Urothelium cell line (cell line): ENCODE measurements at places on chromosomes 16 and 17.
A peak's percentile ranks its signal among the peaks of the same experiment; 100 is the strongest.

DNA sequence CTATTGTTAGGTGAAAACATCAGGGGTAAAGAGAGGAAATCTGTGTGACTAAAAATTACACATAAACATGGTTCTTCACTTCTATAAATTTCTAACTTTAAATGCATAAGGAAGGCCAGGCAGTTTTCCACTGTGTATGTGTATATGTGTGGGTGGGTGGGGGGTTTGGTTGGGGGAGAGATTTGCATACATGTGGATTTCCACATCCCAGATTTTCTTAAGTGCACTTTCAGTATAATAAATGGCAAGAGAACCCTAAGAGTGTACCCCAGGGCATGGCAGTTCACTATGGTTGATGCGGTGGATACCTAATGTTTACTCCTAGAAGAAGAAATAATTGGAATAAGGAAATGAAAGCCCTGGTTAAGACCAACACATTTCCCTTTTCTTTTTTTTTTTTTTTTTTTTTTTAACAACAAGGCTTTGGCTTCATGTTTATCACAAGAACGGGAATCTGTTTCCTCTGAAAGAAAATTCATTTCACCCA is 451.8 kb upstream of the CCL2 start:
- no peak for DNase-seq

GRCh38 chr17:4317610-4318009 is 48.9 kb downstream of the UBE2G1 start:
- DNase-seq = no peak

DNA sequence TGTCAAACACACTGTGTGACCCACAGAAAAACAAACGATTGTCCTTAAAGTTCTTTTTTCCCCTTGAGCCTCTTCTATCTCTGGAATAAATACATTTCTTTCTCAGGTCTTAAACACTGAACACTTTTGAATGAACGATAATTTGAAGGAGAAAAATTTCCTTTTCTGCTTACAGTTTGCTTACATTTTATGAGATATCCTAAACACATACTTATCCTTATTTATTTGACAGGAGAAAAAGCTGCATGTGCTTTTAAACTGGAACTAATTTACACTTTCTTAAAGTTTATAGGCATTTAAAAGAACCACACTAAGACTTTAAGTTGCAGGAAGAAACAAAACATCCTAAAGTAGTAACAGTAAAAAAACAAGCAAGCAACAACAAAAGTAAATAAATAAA is 4.7 kb upstream of the IGF2BP1 start:
- no peak for DNase-seq

GRCh38 chr16:23080329-23080728 is 68.9 kb downstream of the USP31 start:
- no peak for DNase-seq

GRCh38 chr17:58265902-58266875 is 14.5 kb downstream of the MPO start:
- DNase-seq = no peak

DNA sequence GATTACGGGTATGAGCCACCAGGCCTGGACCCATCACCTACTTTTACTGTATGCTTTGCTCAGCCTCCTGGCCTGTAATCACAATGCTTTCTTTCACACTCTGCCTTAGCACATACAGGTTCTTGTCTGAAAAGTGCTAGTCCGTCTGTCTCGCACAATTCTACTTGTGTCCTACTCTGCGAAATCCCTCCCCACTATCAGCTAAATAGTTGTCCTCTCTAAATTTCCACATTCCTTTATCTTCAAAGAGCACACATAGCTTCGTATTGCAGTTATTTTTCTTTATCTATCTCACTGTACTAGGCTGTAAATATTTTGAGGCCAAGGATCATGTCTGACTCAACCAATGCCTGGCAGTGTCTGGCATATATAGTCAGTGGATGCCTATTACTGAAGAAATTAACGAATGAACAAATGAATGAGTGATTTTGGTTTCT is 38.5 kb upstream of the ETV4 start:
- no peak for DNase-seq

- no peak for DNase-seq
These were observed 122.6 kb downstream of the USP22 start for GRCh38 chr17:20920095-20920814.

- peak; percentile 67 for DNase-seq
These were observed 36.0 kb downstream of the CHD9 start for GRCh38 chr16:53090591-53091411.

- peak; percentile 84 for DNase-seq
These were observed at the start of gene DNASE1 for GRCh38 chr16:3654249-3654991. TSS of gene DNASE1 (plus strand) at chr16:3654691. CDS start at chr16:3655374, 683 bp downstream.

DNA sequence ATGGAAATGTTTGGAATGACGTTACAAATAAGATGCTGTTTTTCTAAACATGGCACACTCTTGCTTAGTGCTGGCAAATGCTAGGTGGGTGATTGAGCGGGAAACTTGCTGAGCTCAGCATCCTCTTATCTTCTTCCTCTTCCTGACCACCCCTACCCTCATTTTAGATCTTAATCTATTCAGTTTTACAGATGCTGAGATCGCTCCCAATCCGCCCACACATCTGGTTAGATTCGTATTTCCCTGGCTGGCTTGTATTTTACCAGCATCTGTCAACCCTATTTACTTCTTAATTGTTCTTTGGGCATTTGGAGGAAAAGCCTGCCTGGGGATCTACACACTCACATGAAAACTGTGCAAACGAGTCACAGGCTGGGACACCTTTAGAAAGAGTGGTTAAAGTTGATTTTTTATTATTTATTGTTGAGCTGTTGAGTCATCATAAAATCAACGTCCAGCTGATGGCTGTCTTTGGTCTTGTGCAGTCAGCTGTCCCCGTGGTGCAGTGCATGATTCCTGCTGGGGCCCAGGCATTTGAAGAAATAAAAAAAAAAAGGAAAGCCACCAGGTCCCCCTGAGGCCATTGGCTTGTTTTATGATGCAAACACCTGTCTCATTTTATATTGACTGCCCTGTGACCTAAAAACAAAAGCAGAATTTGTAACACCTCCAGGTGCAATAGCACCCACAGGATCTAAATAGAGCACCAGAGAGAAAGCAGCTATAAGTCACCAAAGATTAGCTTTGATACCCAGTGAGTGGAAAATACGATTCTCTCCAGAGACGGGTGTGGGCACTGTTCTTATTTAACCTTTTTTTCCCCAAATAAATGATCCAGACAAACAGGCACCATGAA is 258.6 kb downstream of the HS3ST3B1 start:
- DNase-seq = no peak

GRCh38 chr17:42853004-42853403 is 2.0 kb downstream of the AOC3 start:
- no peak for DNase-seq

DNA sequence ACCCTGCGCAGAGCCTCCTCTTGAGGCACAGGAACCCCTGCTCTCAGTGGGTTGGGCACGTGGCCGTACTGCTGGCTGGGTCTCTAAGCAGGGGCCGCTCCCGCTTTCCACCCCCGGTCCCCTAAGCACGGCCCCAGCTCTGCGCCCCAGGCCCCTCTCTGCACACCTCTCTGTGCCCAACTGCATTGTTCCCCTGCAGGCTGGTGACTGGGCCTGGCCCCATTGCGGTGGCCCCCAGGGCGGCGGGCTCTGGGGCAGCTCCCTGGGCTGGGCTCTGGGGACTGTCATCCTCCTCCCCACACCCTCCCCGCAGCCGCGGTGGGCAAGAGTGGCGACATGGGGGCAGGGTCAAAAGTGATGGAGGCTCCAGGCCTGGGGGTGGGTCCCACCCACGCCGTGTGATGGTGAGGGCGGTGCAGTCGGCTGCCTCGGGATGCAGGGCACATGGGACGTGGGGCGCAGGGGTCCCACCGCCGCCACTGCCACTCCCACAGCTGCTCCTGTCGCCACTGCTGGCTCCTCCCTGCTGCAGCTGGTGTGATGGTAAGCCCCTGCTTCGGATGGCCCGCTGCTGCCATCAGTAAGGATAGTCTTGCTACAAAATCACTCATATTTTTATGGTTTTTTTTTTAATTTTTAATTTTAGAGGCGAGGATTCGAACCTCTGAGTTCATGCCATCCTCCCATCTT is 15.2 kb upstream of the ITGB3 start:
- no peak for DNase-seq

GRCh38 chr17:40266882-40267281 is 20.8 kb upstream of the CDC6 start:
- DNase-seq = no peak

DNA sequence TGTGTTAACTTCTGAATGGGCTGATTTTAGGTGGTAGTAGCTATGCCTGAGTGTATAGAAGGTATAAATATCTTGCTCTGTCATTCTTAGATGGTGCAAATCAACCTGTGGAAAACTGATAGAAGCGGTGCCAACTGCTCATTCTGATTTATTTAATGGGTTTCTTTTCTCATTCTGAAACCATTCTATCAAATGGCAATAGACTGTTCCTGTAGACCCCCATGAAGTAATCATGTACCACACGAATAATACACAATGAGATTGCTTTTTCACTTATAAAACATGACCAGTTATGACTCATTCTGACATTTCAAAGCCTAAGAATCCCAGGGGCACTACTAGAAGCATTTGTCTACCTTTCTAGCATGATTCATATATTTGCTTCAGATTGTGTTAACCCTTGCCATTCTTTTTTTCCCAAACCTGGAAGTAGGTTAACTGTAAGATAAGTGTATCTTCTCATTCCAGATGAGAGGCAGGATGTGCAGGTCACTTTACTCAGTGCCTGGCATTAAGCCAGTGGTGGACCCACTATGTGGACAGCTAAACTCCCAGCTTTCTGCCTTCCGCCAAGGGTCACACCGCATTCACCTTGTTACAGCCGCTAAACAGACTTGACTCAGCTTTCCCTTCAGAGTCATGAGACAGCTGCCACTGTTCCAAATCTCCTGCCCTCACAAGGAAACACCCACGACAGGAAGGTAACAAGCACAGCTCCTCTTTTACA is 16.4 kb upstream of the SLC16A11 start:
- peak; percentile 83 for DNase-seq

DNA sequence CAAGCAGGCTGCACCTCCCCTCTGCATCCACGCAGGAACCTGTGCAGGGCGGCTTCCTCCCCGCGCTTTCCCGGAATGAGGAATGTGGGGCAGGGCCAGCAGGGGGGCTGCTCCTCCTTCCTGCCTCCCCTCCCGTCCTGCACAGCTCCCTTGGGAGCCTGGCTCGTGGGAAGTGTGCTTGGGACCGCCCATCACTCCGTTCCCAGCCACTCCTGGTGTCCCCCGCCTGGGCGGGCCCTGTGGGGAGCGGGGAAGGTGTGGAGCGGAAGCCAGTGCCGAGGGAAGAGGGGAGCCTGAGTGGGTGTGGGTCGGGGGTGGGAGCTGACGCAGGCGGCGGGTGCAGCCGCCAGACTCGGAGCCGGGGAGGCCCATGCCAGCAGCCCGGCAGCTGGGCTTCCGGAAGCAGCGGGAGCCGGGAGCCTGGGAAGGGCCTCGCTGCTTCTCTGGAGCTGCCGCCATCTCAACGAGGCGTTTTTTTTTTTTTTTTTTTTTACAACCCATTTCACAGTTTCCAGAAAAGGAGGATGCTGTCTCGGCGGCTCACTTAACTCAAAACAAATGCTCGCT is 24.1 kb downstream of the BAHCC1 start:
- peak; percentile 96 for DNase-seq

DNA sequence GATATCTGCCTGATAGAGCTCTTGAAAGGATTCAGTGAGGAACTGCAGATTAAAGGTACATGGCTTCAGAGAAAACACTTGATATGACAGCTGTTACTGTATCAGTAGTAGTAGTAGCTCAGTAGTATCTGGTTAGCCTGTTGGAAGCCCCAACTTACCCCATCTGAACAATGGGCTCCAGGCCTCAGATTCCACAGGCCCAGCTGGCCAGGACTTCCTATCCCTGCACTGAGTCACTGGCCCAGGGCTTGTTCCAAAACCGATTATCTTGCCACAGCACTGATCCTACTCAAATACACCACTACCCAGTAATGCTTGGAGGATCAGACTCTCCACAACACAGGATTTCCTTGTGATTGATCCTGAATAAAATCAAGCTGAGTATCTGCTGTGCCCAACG is 32.6 kb downstream of the DCUN1D3 start:
- no peak for DNase-seq

- no peak for DNase-seq
These were observed 4.6 kb upstream of the OTOA start for GRCh38 chr16:21659124-21659523.

DNA sequence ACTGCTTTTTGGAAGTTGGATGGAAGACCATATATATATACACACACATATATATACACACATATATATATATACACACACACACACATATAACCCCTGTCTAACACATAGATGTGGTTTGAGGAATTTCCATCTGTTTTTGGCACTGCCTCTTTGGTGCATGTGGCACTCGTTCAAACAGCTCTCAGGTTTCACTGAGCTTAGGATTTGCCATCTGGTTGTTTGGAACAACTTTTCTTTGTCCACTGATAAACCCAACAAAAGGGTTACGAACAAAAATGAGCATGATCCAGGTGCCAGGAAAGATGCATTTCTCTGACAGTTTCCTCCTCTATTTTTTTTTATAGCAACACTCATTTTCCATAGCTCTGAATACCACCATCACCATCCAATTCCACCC is 14.6 kb upstream of the KCNJ16 start:
- DNase-seq = no peak

GRCh38 chr16:61871837-61872777 is 164.1 kb downstream of the CDH8 start:
- no peak for DNase-seq

DNA sequence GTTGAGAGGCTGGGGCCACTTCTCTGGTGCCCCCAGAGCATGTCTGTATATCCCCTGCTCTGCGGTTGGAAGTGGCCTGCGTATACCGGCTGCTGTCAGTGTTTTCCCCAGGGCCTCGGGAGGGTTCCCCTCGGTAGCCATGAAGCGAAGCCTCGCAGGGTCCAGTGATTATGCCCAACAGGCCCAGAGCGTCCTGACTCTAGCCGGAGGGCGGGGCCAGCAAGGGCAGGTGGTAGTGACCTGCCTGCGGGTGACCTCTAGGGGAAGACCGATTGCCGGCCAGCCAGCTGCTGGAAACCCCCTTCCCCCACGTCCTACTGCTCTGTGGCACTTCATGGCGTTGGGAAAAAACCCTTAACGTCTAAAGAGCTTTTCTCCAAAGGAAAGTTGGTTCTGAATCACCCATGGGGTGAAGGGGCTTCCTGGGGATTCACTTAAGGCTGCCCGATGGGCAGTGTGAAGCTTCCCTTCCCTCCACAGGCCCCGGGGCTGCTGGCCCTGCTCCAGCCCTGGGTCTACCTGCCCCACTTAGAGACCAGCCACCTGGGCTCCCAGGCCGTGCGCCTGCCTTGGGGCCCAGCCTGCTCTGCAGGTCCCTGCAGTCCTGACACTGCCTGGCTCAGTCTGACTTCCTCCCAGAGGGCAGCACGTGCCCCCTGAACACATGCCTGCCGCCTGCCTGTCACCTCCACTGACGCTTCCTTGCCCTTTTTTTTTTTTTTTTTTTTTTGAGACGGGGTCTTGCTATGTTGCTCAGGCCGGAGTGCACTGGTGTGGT is 72.8 kb downstream of the SOCS1 start:
- no peak for DNase-seq

GRCh38 chr16:50652836-50653425 is 28.2 kb downstream of the SNX20 start:
- DNase-seq = no peak
